Fibroblast of skin of scalp (primary cell): ENCODE measurements at places on chromosomes 7 and 10.

GRCh38 chr7:76505168-76506080 lies 4.9 kb upstream of the UPK3B start:
- DNase-seq: no peak

DNA sequence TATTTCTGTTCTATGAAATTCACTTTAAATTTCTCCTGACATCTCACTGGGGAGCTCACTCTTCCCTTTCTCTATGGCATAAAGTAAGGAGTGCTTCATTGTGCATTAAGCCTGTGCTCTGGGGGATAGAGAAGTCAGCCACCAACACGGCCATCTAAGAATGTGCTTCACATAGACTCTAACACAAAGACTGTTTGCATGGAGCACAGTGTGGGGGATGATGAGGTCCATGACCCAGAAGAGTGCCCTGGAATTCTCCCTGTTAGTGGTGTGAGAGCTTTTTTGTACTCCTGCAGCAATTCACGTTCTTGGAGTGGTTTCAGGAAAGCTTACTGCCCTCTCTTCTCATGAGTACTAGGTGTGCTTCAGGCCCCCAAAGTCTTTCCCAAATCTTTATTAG lies 43.9 kb upstream of the PDZD8 start:
- DNase-seq: no peak

DNA sequence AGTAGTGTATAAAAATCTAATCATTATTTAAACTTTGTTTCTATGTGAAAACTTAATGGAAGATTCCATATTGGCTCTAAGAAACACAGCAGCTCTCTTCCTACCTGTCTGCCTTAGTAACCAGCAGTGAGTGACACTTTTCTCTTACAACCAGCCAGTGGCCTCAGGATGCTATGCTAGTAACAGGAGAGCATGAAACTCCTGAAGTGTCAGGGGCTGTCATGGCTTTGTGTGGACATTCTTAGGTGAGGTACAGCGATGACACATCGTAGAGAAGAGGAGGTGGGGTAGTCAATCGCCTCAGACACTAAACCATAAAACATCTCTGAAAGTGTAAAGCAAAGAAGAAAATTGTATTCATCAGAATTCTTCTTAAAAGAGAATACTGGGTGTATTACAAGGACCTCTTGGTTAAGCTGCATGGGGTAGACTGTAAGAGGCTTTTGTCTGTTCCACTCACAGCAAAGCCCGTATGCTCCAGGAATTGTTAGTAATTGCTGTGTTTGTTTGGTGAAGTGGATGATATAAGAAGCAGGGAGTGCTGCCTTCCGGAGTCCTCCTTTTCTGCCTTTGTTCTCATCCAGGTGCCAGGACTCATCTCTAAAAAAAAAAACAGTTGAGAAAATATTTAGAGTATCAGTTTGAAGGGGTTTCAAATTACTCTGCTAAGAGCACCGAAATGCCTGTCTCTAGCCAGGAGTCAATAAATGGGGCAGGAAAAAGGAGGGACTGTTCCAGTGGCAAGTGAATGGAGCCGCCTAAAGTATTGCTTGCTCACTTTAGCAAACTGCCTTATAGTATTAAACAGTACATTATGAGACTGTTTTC lies 518.8 kb downstream of the CNTNAP2 start:
- DNase-seq: no peak

DNA sequence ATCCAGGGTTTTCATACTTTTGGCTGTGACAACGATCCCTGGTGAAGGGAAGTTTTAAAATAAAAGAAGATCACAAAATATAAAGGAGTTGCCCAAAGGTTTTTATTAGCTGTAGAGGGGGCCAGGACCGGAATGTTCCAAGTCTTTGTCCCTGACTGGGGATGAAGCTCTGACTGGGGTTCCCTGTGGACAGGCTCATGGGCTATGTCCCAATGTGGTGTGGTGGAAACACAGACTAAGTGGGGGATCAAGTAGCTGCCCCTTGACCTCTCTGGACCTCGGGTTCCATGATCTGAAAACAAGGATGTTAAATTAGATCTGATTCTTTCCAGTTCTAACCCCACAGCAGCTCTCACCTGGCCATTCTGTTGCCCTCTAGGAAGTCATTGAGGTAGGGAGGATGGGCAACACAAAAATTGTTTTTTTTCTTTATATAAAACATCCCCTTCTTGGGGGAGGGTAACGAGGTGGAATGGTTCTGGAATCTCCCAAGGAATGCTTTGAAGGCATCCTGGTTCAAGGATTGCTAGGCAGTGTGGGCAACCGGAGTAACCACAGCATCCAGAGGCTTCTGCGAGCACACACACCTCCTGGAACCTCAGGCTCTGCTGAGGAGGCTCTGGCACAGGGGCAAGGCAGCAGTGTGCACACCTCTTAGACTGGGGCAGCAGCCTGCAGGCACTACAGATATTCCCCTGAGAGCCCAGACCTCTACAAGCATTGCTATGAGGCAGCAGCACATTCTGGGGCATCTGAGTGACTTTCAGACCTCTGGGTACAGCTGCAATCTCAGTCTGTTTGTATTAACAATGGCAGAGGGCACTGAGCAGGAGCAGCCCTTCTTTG lies 21.4 kb upstream of the CRYGN start:
- no peak for DNase-seq

DNA sequence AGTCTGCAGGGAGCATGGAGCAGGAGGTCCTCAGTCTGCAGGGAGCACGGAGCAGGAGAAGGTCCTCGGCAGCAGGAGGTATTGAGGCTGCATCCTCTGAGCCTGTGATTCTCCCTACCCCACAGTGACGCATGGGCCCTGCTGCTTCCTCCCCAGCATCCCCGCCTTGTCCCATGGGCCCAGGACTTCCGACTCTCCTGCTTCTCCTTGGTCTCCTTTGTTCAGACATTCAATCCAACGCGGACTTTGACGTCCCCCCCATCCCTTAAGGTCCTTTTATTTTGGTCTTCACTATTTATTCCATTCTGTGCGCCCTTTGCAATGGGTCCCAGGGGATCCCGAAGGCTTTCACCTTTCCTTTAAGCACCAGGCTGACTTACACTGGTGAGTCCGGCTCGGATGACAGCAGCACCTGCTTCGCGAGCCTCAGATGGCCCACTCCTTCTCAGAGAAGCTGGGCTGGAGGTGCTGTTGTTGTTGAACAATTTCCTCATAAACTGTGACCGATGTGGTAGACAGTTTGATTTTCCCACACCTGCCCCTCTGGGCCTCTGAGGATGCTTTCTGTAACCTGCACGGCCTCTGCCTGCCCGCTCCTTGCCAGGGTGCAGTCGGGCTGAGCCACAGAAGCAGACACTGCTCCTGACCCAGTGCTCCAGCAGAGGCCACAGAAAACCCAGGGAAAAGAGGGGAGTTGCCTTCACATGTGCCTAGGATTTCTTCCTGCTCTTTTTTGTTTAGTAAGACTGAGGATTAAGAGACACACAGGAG lies 407.2 kb upstream of the SHH start:
- DNase-seq: no peak

DNA sequence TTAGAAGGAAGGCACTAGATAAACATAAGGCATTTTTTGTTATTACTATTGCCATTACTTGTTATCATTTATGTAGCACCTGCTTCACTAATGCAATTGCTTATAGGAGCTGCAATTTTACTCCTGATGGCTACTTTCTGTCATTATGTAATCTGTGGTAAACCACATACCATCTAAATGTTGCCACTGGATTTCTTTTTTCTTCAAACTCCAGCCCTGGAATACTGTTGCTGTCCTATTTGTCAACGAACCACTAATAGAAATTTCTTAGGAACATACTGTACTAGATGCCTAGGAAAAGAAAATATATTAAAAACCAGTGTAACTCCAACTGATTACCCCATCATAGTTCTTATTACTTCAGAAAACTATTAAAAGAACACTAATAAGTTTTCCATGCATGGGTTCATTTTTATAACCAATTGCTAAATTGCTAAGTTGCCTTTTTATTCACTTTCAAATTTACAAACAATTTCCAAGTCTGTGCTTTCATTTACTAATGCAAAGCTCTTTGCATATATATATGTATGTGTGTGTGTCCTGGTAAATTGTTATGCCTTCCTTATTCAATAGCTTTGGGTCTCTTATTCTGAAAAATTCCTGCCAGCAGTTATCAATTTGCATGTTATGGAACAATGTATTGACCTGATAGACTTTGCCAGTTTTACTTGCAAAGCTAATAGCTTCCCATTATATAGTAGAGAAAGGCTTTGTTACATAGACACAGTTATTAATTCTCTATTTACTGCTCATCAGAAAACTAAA lies 287.4 kb downstream of the EXOC4 start:
- no peak for DNase-seq

DNA sequence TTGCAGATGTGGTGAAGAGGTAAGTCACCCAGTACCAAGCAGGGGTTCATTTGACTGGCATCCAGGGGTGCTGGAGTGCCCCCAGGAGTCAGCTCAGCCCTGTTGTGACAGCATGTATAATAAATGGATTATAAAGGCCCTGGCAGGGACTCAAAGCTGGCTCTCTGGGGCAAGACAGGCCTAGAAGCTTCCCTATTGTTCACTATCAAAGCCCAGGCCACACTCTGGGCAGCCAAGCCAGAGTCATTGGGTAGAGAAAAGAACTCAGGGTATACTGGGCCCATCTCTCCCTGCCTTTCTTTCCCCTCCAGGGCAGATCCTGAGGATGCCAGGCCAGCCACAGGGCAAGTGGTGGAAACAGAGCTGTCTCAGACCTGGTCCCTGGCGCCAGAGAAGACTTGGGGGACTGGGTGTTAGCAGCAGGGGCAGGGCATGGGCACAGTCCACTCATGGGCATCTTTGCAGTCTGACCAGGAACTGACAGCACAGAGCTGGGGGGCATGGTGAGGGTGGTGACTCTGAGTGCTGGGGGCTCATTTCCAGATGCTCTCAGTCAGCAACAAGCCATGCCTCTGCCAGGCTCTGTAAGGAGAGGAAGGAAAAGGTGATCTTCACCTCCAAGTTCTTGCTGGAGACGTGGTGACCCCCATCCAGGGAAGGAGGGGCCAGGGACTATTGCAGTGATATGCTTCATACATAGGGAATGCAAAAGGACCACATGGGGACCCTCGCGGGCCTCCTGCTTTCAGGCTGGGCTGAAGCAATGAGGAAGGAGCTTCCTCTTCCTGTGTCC lies 11.7 kb downstream of the RBP3 start:
- no peak for DNase-seq

GRCh38 chr7:54932818-54933543 lies 85.8 kb upstream of the EGFR start:
- DNase-seq: peak; percentile 74

- DNase-seq: no peak
Observed at GRCh38 chr10:104096692-104097091, 11.0 kb upstream of the COL17A1 start.

DNA sequence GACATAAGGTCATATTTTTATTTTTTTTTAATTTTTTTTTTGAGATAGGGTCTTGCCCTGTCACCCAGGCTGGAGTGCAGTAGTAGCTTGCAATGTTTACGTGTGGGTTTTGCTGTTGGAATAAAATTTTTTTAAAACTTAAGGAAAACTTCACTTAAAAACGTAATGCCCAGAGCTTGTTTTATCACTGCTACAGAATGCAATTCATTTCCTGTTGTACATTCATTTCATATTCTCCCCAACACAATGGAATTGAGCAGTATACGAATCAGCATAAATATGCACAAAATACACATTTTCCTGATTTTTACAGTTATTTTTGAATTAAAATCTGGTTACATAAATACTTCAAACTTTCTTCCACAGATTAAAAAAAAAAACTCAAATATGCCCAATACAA lies 40.3 kb downstream of the RSU1 start:
- peak; percentile 23 for DNase-seq

- DNase-seq: no peak
Observed at GRCh38 chr10:79449181-79450146, 4.0 kb upstream of the ZCCHC24 start.

DNA sequence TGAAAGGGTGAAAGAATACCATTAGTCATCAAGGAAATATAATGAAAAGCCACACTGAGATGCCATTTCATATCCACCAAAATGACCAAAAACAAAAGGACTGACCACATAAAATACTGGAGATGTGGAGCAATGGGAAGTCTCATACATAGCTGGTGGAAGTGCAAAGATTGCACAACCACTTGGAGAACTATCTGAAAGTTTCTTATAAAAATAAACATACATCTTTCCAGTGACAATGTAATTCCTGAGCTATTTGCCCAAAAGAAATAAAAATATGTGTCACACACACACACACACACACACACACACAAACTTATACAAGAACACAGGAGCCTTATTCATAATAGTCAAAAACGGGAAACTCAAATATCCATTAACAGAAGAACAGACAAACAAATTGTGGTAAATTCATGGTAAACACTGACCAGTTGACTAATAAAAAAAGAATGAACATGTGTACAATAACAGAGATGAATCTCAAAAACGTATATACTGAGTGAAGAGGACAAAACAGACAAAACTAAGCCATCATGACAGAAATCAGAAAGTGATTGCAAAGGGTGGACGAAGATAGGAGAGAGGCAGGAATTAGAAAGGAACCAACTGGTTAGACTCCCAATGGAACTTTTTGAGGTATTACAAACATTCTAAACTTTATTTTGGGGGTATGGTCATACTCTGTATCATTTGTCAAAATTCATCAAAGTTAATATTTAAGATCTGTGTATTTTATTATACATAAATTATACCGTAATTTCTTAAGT lies 21.5 kb downstream of the WASL start:
- DNase-seq: peak; percentile 90

DNA sequence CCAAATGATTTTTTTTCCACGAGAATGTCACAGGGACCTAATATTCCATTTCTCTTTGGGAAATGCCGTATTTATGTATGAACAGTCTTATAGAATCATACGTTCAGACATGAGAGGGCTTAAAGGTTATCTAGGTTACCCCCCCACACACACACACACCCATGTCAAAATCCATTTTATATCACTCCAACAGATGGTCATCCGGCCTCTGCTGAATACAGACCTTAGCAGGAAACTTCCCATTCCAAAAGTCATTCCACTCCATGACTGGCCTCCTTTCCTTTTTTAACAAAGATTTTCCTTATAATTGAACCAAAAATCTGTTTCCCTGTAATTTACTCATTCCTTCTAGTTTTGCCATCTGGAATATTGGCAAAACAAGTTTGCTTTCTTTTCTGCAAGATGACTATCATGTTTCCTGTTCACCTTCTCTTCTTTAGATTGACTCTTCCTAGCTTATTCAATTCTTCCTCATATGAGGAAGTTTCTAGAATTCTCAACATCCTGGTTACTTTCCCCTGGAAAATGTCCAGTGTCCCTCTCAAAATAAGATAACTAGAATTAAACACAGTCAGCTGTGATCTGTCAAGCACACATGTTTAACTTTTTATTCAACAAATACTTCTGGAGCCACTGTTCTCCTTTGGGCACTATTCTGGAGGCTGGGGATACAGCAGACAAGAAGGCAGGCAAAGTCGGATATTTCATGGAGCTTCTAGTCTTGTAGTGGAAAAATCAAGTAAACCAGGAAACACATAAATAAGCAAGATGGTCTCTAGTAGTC lies 276.5 kb upstream of the LRGUK start:
- DNase-seq: no peak

- no peak for DNase-seq
Observed at GRCh38 chr10:59175538-59176240, 754 bp upstream of the PHYHIPL start.

- no peak for DNase-seq
Observed at GRCh38 chr10:6458814-6459213, 121.3 kb downstream of the PRKCQ start.

GRCh38 chr7:155836216-155837125 lies 24.2 kb upstream of the SHH start:
- no peak for DNase-seq

- DNase-seq: peak; percentile 18
Observed at GRCh38 chr7:29557954-29558353, 5.7 kb upstream of the PRR15 start.

- DNase-seq: no peak
Observed at GRCh38 chr7:150657526-150657925, 25.3 kb upstream of the GIMAP6 start.

- DNase-seq: peak; percentile 52
Observed at GRCh38 chr10:76049581-76050290, 618.3 kb downstream of the LRMDA start.
